ENCODE measurements at places on chromosomes 7 and 10.

DNA sequence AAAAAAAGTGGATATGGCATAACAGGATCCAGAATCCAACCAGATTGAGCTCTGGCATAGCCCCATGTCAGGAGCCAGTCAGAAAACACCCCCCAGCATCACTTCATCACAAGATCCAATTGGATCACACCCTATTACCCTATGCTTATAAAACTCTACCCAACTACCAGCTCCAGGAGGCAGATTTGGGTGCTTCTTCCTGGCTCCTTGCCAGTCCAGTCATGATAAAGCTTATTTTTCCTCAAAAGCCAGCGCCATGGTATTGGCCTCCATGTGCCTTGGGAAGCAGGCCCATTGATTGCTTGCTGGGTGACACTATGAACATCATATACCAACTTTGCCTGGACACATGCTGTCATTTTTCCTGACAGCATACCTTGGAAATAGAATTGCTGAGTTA lies 281.4 kb upstream of the MKLN1 start:
- DNase-seq = no peak
- H3K4me1 ChIP-seq = no peaks in the 10 kb centered on the region
- no peak overlapping the region for H3K27ac ChIP-seq
- no peaks in the 10 kb centered on the region for H3K36me3 ChIP-seq

- no peak for DNase-seq
- no peaks in the 10 kb centered on the region for H3K4me1 ChIP-seq
- no peaks in the 10 kb centered on the region for H3K27me3 ChIP-seq
- no peak overlapping the region for H3K4me3 ChIP-seq
- no peak overlapping the region for H3K27ac ChIP-seq
- no peaks in the 10 kb centered on the region for H3K36me3 ChIP-seq
Measured at GRCh38 chr10:17476073-17476472, 21.7 kb upstream of the ST8SIA6 start.

DNA sequence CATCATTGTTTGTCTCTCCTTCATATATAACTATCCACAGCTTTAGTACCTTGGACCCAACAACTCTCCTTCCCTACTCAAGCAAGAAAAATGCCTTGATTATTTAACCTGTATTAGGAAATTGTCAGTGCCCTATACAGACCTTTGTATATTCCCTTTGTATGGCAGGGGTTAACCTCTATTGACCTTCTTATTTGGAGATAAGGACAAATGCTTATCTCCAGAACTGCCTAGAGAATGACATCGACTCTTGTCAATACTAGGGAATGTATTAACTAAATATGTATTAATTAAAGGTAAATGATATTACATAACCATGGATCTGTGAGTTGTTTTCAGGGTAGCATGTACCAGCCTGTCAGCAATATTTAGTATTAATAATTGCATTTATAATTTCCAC lies 10.4 kb upstream of the AKR1D1 start:
- no peaks in the 10 kb centered on the region for H3K36me3 ChIP-seq
- H3K27me3 ChIP-seq = no peaks in the 10 kb centered on the region
- no peaks in the 10 kb centered on the region for H3K4me1 ChIP-seq
- no peak for DNase-seq
- no peak overlapping the region for H3K4me3 ChIP-seq
- no peak overlapping the region for H3K27ac ChIP-seq

- peaks cover 2% of the 10 kb centered on the region for H3K4me1 ChIP-seq
- no peaks in the 10 kb centered on the region for H3K36me3 ChIP-seq
- no peak overlapping the region for H3K27ac ChIP-seq
Measured at GRCh38 chr10:6348096-6348874, 145.6 kb downstream of the PFKFB3 start.

GRCh38 chr10:131921184-131921583 lies 20.4 kb downstream of the PPP2R2D start:
- no peak overlapping the region for H3K27ac ChIP-seq
- no peaks in the 10 kb centered on the region for H3K27me3 ChIP-seq
- no peak overlapping the region for H3K4me3 ChIP-seq
- H3K36me3 ChIP-seq = peaks cover 2% of the 10 kb centered on the region
- H3K4me1 ChIP-seq = no peaks in the 10 kb centered on the region

- H3K27ac ChIP-seq = no peak overlapping the region
- H3K4me3 ChIP-seq = no peak overlapping the region
- H3K36me3 ChIP-seq = no peaks in the 10 kb centered on the region
- H3K4me1 ChIP-seq = peaks cover 11% of the 10 kb centered on the region
Measured at GRCh38 chr10:99854860-99855259, 72.4 kb downstream of the ABCC2 start.

GRCh38 chr10:119796039-119796438 lies 70.2 kb downstream of the INPP5F start:
- no peaks in the 10 kb centered on the region for H3K27me3 ChIP-seq
- H3K4me1 ChIP-seq = no peaks in the 10 kb centered on the region
- H3K36me3 ChIP-seq = peaks cover 3% of the 10 kb centered on the region
- no peak overlapping the region for H3K27ac ChIP-seq
- no peak overlapping the region for H3K4me3 ChIP-seq

- peaks cover 51% of the 10 kb centered on the region for H3K4me1 ChIP-seq
- no peaks in the 10 kb centered on the region for H3K27me3 ChIP-seq
- H3K4me3 ChIP-seq = no peak overlapping the region
- peak overlapping the region; percentile 29 for H3K27ac ChIP-seq
- no peak for DNase-seq
Measured at GRCh38 chr10:93462371-93462770, 19.8 kb downstream of the MYOF start.

DNA sequence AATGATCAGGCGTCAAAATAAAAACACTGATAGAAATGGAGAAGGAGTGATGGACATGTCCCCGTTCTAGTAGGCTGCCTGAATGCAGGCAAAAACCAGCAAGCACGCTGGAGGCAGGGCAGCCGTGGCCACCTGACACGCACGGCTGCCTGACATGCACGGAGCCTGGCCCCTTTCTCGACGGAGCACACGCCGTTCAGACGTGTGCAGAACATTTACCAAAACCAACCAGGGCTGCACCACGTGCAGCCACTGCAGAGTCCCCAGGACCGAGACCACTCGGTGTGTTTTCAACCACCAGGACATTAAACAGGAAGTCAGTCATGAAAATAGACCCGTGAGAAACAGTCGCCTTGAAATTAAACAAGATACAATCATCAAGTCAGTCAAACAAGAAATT lies 61.9 kb upstream of the NKX6-2 start:
- H3K4me3 ChIP-seq = no peak overlapping the region
- no peak overlapping the region for H3K27ac ChIP-seq
- no peaks in the 10 kb centered on the region for H3K4me1 ChIP-seq
- H3K36me3 ChIP-seq = no peaks in the 10 kb centered on the region

DNA sequence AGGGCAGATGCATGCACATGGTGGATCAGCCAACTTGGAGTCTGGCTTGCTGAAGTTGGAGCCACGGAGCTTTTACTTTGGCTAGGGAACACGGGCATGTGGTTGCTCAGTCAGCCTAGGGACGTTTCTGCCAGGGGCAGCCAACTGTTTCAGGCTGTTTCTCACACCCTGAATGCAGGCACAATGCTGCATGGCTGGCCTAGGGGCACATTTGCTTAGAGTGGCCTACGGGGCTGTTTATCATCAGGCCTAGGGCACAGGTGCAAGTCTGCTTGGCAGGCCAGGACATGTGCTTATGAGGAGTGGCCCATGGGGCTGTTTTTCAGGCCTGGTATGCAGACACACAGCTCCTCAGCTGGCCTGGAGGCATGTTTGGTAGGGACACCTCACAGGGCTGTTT lies 107.4 kb downstream of the GSAP start:
- peak; percentile 61 for DNase-seq
- peaks cover 13% of the 10 kb centered on the region for H3K4me1 ChIP-seq
- H3K4me3 ChIP-seq = no peak overlapping the region
- no peaks in the 10 kb centered on the region for H3K36me3 ChIP-seq
- H3K27ac ChIP-seq = peak overlapping the region; percentile 45

- H3K4me1 ChIP-seq = no peaks in the 10 kb centered on the region
- H3K27ac ChIP-seq = no peak overlapping the region
- H3K27me3 ChIP-seq = no peaks in the 10 kb centered on the region
- DNase-seq = no peak
- no peaks in the 10 kb centered on the region for H3K36me3 ChIP-seq
Measured at GRCh38 chr7:142158736-142159496, 47.4 kb downstream of the MGAM2 start.

GRCh38 chr10:73366381-73367298 lies 8.0 kb upstream of the CFAP70 start:
- no peak for DNase-seq
- peaks cover 15% of the 10 kb centered on the region for H3K36me3 ChIP-seq
- no peaks in the 10 kb centered on the region for H3K27me3 ChIP-seq
- H3K4me1 ChIP-seq = no peaks in the 10 kb centered on the region
- H3K4me3 ChIP-seq = no peak overlapping the region

- DNase-seq = no peak
- no peaks in the 10 kb centered on the region for H3K36me3 ChIP-seq
- H3K4me3 ChIP-seq = no peak overlapping the region
- no peaks in the 10 kb centered on the region for H3K4me1 ChIP-seq
Measured at GRCh38 chr7:133676805-133677370, 424.0 kb downstream of the EXOC4 start.

DNA sequence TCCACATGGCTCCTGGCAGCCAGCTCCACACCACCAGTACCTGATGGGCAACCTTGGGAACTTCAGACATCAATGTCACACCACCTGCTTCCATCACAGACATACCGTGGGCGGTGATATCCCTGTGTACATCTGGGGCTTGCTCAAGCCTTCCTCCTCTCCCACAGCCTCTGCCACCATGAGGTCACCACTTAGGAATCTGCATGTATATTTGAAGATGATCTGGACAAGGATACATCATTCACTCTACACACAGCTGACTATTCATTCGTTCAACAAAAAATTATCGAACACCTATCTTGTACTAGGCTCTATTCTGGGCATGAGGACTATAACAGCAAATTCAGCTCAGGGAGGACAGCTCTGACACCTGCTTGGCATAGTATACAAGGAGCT lies 6.8 kb downstream of the DLG5 start:
- no peaks in the 10 kb centered on the region for H3K27me3 ChIP-seq
- DNase-seq = no peak
- H3K4me3 ChIP-seq = no peak overlapping the region
- peaks cover 12% of the 10 kb centered on the region for H3K4me1 ChIP-seq
- peaks cover 5% of the 10 kb centered on the region for H3K36me3 ChIP-seq

- DNase-seq = no peak
- H3K4me1 ChIP-seq = peaks cover 43% of the 10 kb centered on the region
- no peak overlapping the region for H3K4me3 ChIP-seq
- no peaks in the 10 kb centered on the region for H3K27me3 ChIP-seq
- H3K27ac ChIP-seq = no peak overlapping the region
- H3K36me3 ChIP-seq = no peaks in the 10 kb centered on the region
Measured at GRCh38 chr10:35391153-35391953, 55.0 kb downstream of the CCNY start.

- no peaks in the 10 kb centered on the region for H3K36me3 ChIP-seq
- H3K4me3 ChIP-seq = peak within 1 kb of the TSS; percentile 56
- H3K27ac ChIP-seq = peak within 1 kb of the TSS; percentile 82
- H3K27me3 ChIP-seq = peaks cover 9% of the 10 kb centered on the region
Measured at GRCh38 chr10:98267894-98268693, at the start of gene LOXL4. TSS of gene LOXL4 (minus strand) at chr10:98268194. CDS start at chr10:98263019, 5,175 bp downstream.

DNA sequence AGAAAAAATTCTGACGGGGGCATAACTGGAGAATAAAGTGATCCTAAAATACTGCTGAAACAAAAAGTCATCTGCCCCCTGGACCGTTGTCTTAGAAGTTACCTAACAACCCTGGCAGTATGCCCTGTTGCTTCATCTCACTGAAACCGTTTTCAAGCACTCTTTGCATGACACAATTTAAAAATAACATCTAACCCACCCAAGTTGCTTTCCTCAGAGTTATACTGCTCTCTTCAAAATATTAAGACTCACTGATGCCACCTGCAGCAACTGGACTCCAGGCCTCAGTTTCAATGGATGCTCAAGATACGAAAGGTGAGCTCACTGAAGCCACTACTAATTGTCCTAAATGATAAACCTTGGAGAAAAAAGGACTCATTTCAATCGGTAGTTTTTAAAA lies 57.4 kb downstream of the CDK6 start:
- H3K4me1 ChIP-seq = peaks cover 6% of the 10 kb centered on the region
- H3K27me3 ChIP-seq = no peaks in the 10 kb centered on the region
- H3K4me3 ChIP-seq = no peak overlapping the region
- DNase-seq = peak; percentile 71
